ENCODE measurements at places on chromosomes 7 and 10.

GRCh38 chr7:114426824-114427223, 12.2 kb downstream of the FOXP2 start:
- no peak for DNase-seq

- no peak for DNase-seq
Measured at GRCh38 chr10:91076991-91077548, 143.4 kb upstream of the PCGF5 start.

DNA sequence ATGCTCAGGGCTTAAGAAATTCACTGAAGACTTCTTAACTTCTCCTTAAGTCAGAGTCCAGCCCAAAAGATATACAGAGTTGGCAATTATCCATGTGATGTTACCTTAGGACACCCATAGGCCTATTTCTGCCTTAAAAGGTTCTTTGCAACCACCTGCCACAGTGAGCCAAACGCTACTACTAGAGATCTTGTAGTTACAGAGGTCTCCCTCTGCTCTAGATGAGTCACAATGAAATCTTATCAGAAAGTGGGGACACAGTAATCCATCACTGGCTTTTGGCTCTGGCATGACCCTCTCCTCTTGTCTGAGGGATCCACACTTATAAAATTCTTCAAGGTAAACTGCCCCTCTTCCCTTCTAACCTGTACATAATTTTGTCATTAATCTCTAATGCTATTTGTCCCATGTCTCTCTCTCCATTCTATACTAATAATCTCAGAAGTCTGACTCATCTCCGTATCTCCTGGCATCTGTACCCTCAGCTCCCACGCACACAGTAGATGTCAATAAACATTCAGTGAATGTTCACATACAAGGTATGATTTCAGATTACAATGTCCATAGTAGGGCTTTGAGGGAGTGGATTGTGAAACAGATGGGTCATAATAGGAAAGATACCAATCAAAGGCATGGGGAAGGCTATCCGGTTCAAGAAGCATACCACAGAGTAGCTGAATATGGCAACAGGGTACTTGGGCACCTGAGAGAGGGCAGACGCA, 112.1 kb downstream of the SGMS1 start:
- DNase-seq = peak; percentile 79

DNA sequence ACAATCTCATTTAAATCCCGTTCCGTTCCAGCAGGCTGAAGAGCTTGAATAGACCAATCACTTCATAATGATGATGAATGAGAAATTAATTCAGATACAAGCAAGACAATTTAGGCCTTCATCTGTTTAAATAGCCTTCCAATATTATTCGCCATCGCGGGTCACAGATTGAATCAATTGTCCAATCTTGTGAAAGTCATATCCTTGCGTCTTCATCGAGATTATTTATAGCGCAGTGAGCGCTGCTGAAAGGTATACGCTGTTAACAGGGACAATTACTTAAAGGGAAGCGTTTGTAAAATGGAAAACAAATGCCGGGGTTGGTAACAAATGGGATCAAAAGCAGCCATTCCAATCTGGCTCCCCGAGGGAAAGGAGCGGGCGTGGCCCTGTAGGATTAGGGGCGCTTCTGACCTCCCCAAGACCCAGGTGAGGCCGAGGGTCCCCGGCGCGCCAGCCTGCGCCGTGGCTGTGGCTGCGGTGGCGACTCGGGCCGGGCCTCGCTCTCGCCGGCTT, 8.6 kb downstream of the EVX1 start:
- no peak for DNase-seq

GRCh38 chr7:103129702-103130549, 19.0 kb downstream of the NAPEPLD start:
- no peak for DNase-seq

DNA sequence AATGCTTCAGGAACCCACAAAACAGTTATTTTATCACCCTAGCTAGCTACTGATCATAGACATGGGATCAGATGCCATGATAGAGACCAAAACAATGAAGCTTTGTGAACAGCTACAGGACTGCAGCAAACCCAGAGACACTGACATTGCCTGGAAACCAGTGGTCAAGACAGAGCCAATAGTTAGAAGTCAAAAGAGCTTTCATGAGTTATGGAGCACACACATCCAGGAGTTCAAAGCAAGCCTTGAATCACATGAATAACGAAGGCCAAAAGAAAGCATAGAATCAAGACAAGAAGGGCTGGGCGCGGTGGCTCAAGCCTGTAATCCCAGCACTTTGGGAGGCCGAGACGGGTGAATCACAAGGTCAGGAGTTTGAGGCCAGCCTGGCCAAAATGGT, 34.5 kb upstream of the GSAP start:
- no peak for DNase-seq

DNA sequence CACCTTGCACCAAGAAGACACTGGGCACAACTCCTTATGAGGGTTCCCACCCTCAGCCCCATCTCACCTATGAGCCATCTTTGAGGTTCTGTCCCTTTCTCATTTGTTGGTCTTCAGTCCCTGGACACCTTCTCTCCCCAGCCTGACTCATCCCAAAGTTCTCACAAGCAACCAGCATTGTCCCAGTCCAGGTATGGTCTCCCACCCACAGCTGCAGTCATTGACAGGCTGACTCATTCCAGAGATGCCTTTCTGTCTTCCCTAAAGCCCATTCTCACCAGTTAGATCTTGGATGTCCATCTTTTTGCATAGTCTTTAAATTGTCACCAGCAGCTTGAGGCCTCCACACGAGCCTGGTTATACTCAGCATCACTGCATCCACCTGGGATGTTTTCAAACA, 26.7 kb upstream of the BMPR1A start:
- no peak for DNase-seq

DNA sequence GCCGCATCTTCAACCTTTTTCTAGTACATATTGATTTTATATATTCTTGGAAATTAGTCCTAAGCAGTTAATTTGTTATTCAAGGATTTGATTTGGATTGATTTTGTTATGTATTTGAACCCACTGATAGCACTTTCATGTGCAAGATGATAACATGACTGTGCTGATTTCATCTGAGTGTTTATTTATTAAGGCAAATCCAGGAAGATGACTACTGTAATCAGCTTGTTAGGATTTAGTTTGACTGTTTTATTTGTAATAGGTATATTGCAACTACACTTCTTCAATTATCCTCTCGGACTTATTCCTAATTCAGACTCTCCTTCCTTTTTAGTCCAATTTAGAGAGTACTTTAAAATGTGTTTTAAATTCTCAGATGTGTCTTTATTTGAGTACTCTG, 75.1 kb upstream of the PRKG1 start:
- DNase-seq = no peak

DNA sequence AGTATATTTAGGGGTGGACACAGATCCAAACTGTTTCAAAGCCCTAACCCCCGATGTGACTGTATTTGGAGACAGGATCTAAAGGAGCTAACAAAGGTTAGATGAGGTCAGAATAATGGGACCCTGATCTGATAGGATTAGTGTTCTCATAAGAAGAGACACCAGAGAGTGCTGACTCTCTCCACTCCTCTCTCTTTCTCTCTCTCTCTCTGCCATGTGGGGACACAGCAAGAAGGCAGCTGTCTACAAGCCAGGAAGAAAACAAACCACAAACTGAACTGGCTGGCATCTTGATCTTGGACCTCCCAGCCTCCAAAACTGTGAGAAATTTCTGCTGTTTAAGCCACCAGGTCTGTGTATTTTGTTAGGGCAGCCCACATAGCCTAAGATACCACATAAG, 84.7 kb upstream of the KDM7A start:
- no peak for DNase-seq

GRCh38 chr7:64619705-64620104, 46.2 kb upstream of the ZNF107 start:
- DNase-seq = peak; percentile 17

GRCh38 chr7:112156412-112156811, 49.8 kb downstream of the DOCK4 start:
- no peak for DNase-seq

GRCh38 chr10:62960416-62960815, 144.2 kb upstream of the EGR2 start:
- no peak for DNase-seq

- DNase-seq = no peak
Measured at GRCh38 chr10:14691359-14691758, 83.3 kb downstream of the FAM107B start.

DNA sequence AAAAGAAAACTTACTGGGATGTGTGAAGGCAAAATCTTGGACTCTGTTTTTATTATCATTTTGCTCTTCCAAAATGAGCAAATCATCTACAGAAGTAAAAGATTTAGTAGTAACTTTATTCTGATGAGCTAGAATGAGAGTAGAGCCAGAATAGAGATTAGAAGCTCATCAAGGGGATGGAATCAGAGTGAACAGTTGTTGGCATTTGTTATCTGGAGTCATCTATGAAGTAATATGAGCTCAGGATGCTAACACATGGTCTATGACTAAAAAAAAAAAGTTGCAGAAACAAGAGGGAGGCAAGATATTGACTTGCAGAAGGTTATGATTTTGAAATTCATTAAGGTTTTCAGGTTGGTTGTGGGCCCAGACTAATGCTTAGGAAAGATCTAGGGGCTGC, 409.1 kb upstream of the ETV1 start:
- DNase-seq = no peak

GRCh38 chr10:58706836-58707235, 194.2 kb downstream of the BICC1 start:
- DNase-seq = no peak

DNA sequence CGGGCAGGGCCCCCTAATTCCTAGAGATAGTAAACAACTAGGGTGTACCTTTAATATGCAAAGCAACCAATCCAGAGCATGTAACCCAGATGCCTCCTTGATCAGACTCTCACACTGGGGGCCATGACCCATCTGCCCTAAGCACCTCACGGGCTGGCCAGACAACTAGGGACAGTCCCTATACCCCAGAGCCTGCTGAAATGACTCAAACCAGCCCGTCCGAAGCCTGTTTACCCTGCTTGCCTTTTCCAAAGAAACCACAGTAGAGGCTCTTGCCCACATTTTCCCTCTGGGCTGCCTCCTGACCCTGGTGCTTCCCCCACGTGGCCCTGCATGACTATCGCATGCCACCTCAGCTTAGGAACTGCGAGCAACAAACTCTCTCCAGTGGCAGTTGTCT, 46.2 kb downstream of the RGS10 start:
- no peak for DNase-seq

DNA sequence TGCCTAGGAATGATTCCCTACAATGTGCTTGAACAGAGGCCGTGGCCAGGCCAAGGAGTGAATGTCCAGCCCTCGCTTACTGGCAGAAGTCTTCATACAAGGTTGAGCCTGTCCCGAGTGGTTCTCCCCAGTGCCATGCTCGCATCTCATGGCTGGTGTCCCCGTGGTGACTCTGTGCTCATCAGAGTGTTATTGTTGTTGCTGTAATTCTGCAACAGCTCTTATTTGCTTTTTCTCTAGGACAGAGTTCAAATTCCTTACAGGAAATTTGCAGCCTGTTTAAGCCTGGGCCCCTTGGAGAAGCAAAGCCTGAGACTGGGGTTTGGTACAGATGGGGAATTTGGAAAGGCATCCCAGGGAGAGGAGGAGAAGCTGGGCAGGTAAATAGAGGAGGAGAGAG, 157.7 kb upstream of the PRR15 start:
- no peak for DNase-seq

DNA sequence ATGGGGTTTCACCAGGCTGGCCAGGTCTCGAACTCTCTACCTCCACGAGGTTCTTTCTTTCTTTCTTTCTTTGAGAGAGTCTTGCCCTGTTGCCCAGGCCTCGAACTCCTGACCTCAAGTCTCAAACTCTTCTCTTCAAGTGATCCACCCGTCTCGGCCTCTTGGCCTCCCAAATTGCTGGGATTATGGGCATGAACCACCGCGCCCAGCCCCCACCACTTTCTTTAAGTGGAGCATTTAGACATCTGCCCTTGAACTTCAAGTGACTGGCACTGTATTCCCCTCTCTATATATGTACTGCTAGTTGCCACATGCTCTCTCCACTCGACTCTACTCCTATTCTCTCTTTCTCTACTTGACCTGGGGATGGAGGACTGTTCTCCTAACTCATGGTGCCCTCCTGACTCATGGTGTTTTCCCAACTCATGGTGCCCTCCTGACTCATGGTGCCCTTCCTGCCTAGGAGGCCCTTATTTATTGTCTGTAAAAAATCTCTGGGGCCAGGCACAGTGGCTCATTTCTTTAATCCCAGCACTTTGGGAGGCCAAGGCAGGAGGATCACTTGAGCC, 19.3 kb upstream of the ACHE start:
- DNase-seq = no peak

GRCh38 chr7:132251327-132251659, 325.0 kb downstream of the PLXNA4 start:
- DNase-seq = no peak

- DNase-seq = no peak
Measured at GRCh38 chr7:9505516-9505915, 1072.1 kb downstream of the NXPH1 start.

DNA sequence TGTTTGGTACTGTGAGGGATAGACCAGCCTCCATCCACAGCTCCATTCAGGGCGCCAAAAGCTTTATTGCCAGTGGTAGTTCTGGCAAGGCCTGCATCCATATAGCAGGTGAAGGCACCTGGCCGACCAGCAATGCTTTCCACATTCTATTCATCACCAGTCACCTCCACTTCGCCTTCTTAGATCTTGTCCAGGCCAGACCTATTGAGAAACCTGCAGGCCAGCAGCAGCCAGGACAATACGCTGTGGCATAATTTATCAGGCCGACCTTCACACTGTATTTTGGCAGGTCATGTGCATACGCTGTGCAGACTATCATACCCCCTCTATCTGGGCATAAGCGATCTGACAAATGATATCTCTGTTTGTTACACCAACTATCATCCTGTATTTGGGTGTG, 15.2 kb upstream of the KNDC1 start:
- no peak for DNase-seq

DNA sequence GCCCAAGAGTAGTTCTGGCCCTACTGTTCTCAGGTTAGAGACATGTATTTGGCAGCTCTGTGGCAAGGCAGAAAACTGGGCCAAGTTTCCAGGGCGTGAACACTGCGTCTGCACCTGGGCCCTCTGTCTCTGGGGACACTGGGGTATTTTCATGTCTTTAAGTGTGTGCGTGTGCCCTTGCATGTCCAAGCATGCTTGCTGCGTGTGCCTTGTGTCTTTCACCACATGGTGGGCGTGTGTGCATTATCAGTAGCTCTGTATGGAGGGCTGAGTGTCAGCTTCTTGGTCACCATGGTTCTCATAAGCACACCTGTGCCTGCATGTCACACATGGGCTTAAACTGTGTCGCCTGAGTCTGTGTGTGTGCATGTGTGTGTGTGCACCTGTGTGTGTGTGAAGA, 69.3 kb downstream of the HIPK2 start:
- no peak for DNase-seq

GRCh38 chr10:131979336-131979735, 2.4 kb downstream of the BNIP3 start:
- DNase-seq = no peak

DNA sequence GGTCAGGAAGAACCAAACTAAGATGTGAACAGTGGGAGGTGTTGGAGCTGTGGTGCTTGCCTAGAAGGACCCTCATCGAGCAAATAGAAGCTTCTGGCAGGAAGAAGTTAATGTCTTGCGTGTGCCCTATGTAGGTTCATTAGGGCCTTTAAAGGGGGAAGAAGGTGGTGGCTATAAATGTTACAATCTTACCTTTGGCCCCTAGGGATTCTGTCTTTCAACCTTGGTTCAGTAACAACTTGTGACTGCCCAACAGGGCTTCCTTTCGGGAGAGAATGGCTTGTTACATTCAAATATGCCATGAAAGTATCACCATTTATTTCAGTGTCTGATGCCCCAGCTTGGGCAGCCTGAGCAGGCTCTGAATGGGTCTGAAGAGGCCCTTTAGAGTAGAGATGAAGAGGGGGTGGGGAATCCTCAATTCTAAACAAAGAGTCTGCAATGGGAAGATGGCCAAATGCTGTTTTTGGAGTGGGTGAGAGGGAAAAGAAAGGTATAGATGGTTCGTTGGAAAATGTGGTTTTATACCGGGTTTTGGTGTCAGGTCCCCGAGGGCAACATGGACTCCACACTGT, 108.0 kb downstream of the TCF7L2 start:
- DNase-seq = no peak
